ENCODE measurements at places on chromosomes 7 and 10. TPM values are rescaled to one million over a fixed set of nuclear protein-coding genes. Genes with fewer than 3 reads are reported as not detected.

Gene RAMP3
- 11.6 TPM for total RNA-seq

Gene ZNF37A
- 18.5 TPM for total RNA-seq

- H3K4me1 ChIP-seq = peaks cover 9% of the 10 kb centered on the region
- DNase-seq = peak; percentile 60
- H3K36me3 ChIP-seq = no peaks in the 10 kb centered on the region
- no peaks in the 10 kb centered on the region for H3K27me3 ChIP-seq
These were observed 870 bp downstream of the FZD1 start for GRCh38 chr7:91264924-91265681.

Gene EPDR1
- 24.8 TPM for total RNA-seq

Gene TMEM225B
- total RNA-seq = 0.25 TPM

- H3K27me3 ChIP-seq = no peaks in the 10 kb centered on the region
- no peaks in the 10 kb centered on the region for H3K36me3 ChIP-seq
- no peak for DNase-seq
- H3K27ac ChIP-seq = no peak overlapping the region
- H3K4me3 ChIP-seq = no peak overlapping the region
These were observed 25.1 kb downstream of the PRKAG2 start for GRCh38 chr7:151851782-151852181.

GRCh38 chr7:111439977-111440376, 122.3 kb downstream of the IMMP2L start:
- no peak overlapping the region for H3K27ac ChIP-seq
- DNase-seq = no peak
- no peak overlapping the region for H3K4me3 ChIP-seq
- no peaks in the 10 kb centered on the region for H3K36me3 ChIP-seq
- H3K27me3 ChIP-seq = no peaks in the 10 kb centered on the region

Gene KCP
- 0.15 TPM for total RNA-seq

Gene NUTM2A
- total RNA-seq = 1.1 TPM
